ENCODE measurements at places on chromosomes 1 and 21.

GRCh38 chr1:219322766-219323165 is 149.1 kb downstream of the LYPLAL1 start:
- DNase-seq = no peak

GRCh38 chr1:247998811-247999210 is 14.6 kb upstream of the OR2L5 start:
- DNase-seq = no peak

- no peak for DNase-seq
Measured at GRCh38 chr1:167120899-167121298, 27.0 kb downstream of the STYXL2 start.

- no peak for DNase-seq
Measured at GRCh38 chr1:168210312-168210711, 15.5 kb upstream of the SFT2D2 start.

DNA sequence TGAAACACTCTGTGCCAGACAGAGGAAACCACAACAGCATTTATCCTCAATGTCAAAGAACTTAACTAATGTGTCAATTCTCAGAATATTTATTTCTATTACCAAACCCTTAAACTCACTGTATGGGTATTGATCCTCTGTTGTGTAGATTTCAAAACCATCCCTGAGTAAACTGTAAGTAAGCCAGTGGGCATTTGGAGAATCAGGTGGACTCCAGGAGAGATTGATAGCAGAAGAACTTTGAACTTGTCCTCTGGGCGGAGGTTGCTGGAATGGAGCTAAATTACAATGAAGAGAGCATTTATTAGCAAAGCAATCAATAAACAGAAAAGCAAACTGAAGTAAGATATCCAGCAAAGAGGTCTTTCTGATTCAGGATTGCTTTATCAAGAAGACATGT is 216.1 kb downstream of the USH2A start:
- DNase-seq = no peak

GRCh38 chr21:41713495-41714281 is 53.2 kb downstream of the RIPK4 start:
- DNase-seq = no peak
